ENCODE measurements at places on chromosomes 11 and 22.

DNA sequence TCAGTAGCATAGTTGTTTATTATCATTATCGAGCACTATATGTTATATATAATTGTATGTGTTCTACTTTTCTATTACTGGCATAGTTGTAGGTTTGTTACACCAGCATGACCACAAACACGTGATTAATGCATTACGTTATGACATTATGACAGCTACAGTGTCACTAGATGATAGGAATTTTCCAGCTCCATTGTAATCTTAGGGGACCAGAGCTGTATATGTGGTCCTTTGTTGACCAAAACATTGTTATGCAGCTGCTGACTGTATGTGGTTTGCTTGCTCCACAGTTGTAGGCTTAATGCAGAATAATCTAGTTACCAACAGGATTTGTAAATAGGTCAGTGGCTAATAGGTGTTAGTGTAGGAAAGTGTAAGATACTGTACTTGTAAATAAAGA is 66.1 kb downstream of the HSD17B12 start:
- no peak for DNase-seq

- no peak for DNase-seq
Observed at GRCh38 chr22:25839755-25840154, 97.8 kb downstream of the MYO18B start.

GRCh38 chr11:12845163-12845562 is 164.0 kb upstream of the RASSF10 start:
- DNase-seq: no peak

DNA sequence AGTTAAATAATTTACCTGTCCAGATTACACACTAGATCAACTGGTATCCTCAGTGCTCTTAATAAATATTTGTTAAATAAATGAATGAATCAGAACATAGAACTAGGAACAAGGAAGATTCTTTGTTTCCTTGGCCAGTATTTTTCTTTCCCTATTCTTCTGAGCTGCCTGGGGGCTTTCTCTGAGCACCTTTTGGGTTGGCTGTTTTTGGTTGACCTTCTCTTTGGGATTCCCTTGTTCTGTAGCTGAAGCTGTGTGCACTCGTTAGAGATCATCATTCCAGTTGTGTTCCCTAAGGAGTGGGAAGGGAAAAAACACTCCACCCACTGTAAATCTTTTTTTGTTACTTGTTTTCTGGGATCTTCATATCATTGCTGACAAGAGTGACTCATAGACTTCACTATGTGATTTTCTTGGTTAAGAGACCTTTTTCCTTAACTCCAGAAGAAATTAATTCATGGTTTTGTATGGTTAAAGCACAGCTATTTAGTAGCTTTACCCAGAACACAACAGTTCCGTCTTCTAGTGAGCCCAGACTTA is 84.3 kb downstream of the STIM1 start:
- no peak for DNase-seq

GRCh38 chr11:28461338-28461737 is 353.1 kb downstream of the METTL15 start:
- DNase-seq: no peak

GRCh38 chr11:126432065-126432461 is 76.6 kb downstream of the ST3GAL4 start:
- no peak for DNase-seq

- no peak for DNase-seq
Observed at GRCh38 chr22:35601743-35602615, 15.2 kb downstream of the MB start.

DNA sequence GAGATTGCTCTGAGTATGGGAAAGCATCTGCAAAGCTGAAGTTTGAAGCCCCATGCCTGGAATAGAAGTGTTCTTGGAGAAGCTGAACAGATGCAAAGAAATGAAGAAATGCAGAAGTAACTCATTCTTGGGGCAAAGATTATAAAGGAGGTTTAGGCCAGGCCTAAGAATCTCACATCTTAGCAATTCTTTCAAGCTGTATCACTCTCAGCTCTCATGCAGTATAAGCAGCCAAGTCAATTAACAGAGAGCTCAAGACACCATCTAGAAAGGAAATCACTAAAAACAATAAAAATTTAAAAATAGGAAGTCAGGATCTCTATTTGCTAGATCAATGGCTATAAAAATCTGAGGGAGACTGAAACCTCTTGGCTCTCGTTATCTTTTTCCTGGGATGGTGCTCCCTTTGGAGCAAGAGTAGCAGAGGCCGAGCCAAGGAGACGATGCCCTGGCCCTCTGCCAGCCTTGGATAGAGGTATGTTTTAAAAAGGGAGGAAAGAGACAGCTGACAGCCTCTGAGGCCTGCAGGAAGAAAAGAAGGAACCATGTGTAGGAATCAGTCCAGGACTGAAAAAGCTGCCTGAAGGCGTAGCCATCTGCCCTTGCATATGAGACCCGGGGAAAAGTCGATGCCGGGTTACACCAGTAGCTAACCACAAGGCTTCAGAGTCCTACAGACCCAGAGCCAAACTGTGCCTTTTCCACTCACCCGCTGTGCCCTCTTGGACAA is 229.8 kb downstream of the BLID start:
- DNase-seq: no peak

Measured in stimulated activated CD4-positive, alpha-beta T cell treated with anti-CD3 and anti-CD28 coated beads, Interleukin-15, amount 100 ng/mL, for 1 hour (primary cell).